ENCODE measurements at places on chromosomes 3 and 15.

- no peak for DNase-seq
Observed at GRCh38 chr3:18751514-18751913, 326.4 kb upstream of the SATB1 start.

GRCh38 chr3:152127058-152127457 lies 141.7 kb upstream of the MBNL1 start:
- DNase-seq: no peak

- DNase-seq: no peak
Observed at GRCh38 chr3:104436506-104436905, 930.2 kb upstream of the ALCAM start.

DNA sequence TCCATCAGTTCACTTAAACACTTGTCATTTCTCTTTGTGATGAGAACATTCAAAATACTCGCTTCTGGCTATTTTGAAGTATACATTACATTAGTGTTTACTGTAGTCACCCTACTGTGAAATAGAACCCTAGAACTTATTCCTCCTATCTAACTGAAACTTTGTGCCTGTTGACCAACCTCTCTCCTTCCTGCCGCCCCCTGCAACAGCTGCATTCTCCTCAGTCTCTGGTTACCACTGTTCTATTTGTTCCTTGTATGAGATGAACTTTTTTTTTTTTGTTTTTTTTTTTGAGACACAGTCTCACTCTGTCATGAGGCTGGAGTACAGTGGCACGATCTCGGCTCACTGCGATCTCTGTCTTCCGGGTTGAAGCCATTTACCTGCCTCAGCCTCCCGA lies 2.9 kb downstream of the RAD51 start:
- DNase-seq: no peak

GRCh38 chr3:194103505-194103904 lies 32.4 kb upstream of the HES1 start:
- peak; percentile 19 for DNase-seq

- DNase-seq: no peak
Observed at GRCh38 chr3:68740087-68740486, 192.3 kb downstream of the TAFA4 start.

GRCh38 chr15:101502572-101503295 lies 13.2 kb upstream of the PCSK6 start:
- no peak for DNase-seq

GRCh38 chr15:80597076-80597475 lies 98.0 kb upstream of the ABHD17C start:
- no peak for DNase-seq

DNA sequence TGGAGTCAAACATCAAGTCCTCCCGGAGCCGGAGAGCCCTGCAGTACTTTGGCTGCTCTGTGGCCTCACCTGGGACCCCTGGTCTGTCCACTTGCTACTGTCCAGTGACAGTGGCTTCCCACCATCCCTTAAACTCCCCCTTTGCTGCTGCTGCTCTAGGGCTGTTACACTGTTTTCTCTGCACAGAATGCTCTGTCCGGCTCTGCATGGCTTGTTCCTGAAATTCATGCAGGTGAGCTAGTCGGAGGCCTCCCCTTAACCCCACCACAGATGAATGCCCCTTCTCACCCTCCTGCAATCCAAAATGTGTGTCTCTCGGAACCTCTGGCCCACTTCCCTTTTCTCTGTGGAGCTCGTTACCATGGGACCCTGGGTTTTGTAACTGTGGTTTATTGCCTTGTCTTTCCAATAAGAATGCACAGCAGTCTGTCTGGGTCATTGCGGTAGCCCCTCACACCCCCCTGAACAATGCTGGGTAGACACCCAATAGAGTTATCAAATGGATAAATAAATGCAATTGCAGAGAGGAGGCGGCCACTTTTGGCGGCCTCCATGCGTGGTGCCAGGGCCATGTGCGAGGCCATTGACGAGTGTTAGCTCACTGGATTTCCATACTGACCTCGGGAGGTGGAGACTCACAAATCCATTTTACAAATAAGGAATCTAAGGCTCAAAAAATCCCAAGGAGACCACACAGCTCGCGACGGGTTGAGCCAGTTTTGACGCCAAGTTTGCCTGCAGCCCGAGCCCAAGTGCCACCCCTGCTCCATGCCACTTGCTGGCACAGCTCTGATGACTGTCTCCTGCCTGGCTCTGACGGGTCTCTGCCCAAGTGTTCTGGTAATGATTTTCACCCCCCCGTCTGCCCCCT lies 48.5 kb downstream of the RGMA start:
- no peak for DNase-seq

DNA sequence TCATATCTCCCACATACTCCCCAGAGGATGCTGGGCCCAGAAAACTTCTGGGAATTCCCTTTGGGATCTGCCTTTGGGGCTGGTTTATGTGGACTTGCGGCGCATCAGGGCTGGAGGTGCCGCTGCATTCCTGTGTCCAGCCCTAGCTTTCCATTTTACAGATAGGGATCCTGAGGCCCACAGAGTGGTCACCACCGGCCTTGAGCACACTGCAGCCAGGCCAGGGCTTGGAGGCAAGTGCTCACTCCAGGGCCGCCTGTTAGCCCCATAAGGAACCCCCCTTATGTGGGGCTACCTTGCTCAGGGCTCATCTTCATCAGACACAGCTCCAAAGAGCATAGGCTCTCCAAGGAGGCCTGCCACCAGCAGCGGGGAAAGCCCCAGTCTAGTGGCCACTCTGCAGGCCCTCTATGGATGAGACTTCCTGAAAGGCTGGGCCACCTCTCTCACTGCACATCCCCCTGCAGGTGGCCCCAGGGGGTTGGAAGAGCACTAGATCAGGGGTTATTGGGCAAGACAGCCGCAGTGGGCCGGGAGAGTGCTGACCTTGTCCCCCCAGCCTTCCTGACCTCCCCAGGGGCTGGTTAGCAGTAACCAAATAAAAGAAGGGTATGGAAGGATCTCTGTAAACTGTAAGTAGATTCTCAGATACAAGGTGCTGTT lies 9.2 kb upstream of the ATP2B2 start:
- no peak for DNase-seq

DNA sequence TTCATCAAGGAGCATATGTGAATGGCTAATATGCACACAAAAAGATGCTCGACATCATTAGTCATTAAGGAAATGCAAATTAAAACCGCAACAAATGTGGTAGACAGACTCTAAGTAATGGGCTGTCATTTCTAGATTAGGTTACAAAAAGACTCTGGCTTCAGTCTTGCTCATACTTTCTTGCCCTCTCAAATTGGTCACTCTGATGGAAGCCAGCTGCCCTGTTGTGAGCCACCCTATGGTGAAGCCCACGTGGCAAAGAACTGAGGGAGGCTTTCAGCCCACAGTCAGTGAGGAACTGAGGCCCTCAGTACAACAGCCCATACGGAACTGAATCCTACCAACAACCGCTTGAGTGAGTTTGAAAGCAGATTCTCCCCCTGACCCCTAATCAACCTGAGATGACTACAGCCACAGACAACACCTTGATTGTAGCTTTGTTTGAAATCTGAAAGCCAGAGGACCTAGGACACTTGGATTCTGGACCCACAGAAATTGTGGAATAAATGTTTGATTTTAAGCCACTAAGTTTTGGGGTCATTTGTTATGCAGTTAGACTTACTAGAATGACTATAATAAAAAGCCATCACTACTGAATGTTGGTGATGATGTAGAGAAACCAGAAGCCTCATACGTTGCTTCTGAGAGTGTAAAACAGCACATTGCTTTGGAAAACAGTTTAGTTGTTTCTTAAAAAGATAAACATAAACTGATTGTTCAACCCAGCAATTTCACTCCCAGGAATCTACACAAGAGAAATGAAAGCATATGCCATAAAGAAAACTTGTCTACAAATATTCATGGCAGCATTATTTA lies 45.7 kb downstream of the EHHADH start:
- no peak for DNase-seq

- no peak for DNase-seq
Observed at GRCh38 chr3:141557961-141558706, 71.3 kb downstream of the RASA2 start.

DNA sequence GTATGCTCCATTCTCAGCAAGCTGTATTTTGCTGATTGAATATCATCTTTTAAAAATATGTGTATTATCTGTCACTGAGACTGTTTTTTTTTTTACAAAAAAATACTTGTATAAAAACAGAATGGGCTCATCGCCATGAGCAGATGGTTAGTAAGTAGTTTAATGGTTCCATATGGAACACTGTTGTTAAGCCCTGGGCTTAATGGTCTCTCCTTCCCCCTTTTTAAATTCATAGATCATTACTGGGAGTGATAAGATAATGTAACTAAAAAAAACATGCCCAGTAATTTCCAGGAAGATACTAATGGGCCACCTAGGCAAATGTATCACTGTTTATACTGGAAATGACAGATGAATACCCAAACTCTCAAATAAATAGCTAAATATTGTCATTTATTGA lies 95.3 kb upstream of the TPRG1 start:
- no peak for DNase-seq

GRCh38 chr3:100317912-100318311 lies 16.6 kb upstream of the NIT2 start:
- DNase-seq: no peak

GRCh38 chr15:77185242-77185785 lies 114.4 kb upstream of the TSPAN3 start:
- no peak for DNase-seq

DNA sequence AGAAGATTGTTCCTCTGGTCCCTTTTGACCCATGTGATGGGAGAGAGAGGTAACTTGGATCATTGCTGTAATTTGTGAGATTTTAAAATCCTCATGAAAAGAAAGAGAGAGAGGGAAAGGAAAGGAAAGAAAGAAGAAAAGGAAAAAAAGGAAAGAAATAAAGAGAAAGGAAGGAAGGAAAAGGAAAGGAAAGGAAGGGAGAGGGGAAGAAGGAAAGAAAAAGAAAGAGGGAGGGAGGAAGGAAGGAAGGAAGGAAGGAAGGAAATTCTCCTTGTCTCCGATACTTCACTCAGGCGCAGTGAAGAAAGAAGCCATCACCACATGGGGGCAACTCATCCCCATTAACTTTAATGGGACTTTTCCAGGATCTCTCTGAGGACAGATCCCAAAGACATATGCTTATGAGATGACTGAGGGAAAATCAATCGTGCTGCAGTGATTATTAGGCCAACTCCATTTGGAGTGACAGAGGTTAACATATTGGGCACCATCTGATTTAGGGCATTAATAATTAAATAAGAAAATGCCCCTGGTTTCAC lies 123.0 kb downstream of the MEGF11 start:
- no peak for DNase-seq

GRCh38 chr3:194518652-194519051 lies 31.9 kb upstream of the ATP13A3 start:
- no peak for DNase-seq

- no peak for DNase-seq
Observed at GRCh38 chr15:60477916-60478565, 901 bp downstream of the ICE2 start.

GRCh38 chr3:13595485-13595884 lies 46.6 kb downstream of the FBLN2 start:
- no peak for DNase-seq

- no peak for DNase-seq
Observed at GRCh38 chr3:122843604-122844003, 48.7 kb downstream of the SLC49A4 start.

DNA sequence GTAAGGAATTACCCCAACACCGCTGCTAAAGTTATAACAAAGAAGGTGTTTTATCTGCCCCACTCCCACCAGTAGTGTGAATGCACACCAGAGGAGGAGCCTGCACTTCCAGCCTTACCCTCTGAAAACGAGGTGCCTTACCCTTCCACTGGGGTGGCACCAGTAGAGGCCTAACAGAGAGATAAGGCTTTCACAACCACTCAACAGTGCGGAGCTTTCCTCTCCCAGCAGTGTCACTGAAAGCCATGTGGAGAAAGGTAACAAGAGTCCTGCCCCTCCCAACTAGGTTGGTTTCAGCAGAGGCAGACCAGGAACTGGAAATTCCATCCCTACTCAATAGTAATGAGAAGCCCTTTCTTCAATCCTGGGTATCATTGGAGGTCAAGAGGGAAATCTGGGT lies 539.2 kb downstream of the VGLL3 start:
- DNase-seq: no peak

GRCh38 chr15:61644550-61644949 lies 415.4 kb upstream of the RORA start:
- no peak for DNase-seq

GRCh38 chr15:39998511-39999077 lies 40.4 kb downstream of the SRP14 start:
- DNase-seq: no peak

DNA sequence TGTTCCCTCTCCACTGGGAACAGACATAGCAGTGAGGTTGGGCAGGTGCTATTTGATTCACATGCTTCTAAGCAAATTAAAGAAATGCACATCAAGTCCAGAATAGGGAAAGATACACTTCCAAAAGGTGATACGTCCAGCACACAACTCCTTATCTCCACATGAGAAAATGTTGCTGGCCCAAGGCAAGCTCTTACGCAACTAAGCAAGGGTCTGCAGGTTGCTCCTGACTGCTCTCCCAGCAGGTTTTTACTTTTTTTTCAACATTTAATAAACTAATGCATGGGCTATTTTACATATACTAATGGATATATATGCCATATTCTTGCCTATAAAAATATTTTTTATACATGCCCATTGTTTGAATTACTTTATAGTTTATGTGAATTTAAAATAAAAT lies 818.5 kb upstream of the ROBO1 start:
- no peak for DNase-seq

DNA sequence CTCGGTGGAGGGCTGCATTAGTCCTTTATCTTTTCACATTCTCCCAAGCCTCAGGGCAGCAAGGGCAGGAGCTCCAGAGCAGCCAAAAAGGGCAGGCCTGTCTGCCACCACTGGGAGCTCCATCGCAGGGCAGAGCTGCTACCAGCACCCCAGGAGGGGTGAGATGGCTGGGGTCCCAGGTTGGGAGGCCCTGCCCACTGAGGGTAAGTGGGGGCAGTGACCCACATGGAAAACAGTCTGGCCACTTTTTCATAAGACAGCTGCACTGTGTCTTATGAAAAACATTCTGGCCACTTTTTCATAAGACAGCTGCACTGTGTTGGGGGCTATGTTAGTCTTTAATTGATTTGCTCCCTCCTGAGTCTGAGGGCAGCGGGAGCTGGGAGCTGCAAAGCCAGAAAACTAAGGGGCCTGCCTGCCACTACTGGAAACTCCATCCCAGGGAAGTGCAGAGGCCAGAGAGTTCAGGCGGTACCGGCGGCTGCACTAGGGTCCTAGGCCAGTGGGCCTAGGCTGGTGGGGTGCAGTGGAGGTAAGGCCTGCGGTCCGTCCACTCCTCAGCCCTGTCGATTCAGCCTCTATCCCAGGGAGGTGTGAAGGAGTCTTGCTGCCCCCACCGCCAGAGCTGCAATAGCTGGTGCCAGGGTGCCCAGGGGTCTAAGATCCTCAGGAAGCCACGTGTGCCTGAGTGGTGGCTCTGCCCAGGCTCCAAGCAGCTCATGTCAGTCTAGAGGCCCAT lies 45.4 kb downstream of the TMCO5A start:
- no peak for DNase-seq

All from activated CD8-positive, alpha-beta memory T cell treated with anti-CD3 and anti-CD28 coated beads for 4 hours (primary cell).